Dermis microvascular lymphatic vessel endothelial cell (primary cell): ENCODE measurements at places on chromosomes 1 and 21. TPM values are rescaled to one million over a fixed set of nuclear protein-coding genes. Genes with fewer than 3 reads are reported as not detected.

- DNase-seq: no peak
Measured at GRCh38 chr21:35294231-35294898, 245.3 kb upstream of the RUNX1 start.

DNA sequence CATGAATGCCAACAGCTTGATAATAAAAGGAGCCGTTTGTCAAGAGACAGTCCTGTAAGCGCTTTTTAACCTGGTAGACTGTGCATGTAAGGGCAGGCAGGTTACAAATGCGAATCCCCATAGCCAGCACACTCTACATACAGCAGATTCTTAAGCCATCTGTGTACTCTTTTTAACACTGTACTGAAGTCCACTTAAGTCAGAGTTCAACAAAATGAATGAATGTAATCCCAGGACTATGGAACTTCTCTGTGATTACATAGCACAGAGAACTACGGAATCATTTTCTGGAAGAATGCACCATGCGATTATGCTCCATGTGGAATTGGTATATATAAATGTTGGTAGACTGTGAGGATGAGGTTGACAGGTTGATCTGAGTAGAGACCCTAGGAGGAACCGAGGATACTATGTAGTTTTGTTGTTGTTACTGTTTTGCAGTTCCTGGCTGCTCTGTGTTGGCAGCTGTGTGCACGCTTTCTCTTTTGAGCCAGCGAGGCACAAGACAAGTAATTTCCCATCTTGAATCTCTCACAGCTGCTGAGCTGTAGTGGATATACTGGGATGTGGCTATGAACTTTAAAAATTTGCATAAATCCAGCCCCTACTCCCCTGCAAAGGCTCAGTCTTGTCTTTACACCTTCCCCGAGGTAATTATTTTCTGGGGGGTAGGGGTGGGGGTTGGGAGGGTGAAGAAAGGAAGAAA lies 21.9 kb downstream of the LRRC8D start:
- no peak for DNase-seq

GRCh38 chr21:25638660-25639550 lies at the start of gene JAM2:
Gene JAM2 (plus strand): TSS chr21:25639258. CDS start chr21:25639822, 564 bp downstream.
- no peak for DNase-seq

GRCh38 chr1:87951409-87951808 lies 622.7 kb downstream of the LMO4 start:
- DNase-seq: no peak

Gene HPDL
- total RNA-seq: 1.6 and 1.7 TPM in 2 replicates

DNA sequence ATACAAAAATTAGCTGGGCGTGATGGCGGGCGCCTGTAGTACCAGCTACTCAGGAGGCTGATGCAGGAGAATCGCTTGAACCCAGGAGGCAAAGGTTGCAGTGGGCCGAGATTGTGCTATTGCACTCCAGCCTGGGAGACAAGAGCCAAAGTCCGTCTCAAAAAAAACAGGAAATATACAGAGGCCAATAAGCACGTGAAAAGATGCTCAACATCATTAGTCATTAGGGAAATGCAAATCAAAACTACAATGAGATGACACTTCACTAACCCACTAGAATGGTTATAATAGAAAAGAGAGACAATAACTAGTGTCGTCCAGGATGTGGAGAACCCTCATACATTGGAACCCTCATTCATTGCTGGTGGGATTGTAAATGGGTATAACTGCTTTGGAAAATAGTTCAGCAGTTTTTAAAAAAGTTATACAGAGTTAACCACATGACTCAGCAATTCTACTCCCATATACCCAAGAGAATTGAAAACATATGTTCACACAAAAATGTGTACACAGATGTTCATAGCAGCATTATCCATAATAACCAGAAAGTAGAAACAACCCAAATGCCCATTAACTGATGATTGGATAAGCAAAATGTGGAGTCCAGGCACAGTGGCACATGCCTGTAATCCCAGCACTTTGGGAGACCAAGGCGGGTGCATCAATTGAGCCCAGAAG lies 6.4 kb upstream of the E2F2 start:
- no peak for DNase-seq

DNA sequence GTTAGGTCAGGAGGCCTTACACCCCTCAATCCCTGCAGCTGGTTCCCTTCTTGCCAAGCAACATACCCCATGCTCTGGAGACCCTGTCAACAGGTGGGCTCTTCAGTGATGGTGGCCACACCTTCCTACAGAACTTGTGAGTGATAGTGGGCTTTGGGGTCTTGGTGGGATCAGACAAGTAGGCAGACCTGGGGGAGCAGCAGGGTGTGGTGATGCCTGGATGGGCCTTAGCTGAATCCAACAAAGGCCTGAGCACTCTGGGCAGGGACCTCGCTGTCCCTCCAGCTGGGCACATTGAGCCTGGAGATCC lies 14.9 kb downstream of the FAAH start:
- no peak for DNase-seq

DNA sequence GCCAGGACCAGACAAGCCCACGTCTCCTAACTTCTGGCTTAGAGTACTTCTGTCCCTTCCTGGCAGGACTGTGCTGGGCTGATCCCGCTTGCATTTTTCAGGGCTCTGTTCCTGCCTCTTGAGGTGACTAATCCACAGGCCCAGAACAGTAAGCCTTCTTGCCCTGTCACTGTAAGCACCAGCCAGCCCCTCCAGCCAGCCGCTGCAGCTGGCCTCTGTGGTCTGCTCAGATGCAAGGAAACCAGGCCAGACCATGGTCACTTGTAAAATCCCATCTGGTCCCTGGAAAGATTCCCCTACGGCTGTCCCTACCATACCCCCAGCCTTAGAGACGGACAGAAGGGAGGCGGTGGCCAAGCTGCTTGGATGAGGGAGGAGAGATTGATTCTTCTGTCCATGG lies 74.2 kb downstream of the KIRREL1 start:
- no peak for DNase-seq

Gene CD160
- total RNA-seq: not detected in 2 replicates
